NCI-H1417 treated with DMSO at 0.1 percent for 48 hours (cell line): ENCODE measurements at places on chromosomes 7 and 10.

GRCh38 chr10:103353281-103353680 is 2.3 kb upstream of the PCGF6 start:
- DNase-seq = no peak

GRCh38 chr10:77138541-77138940 is 499.1 kb downstream of the KCNMA1 start:
- no peak for DNase-seq

DNA sequence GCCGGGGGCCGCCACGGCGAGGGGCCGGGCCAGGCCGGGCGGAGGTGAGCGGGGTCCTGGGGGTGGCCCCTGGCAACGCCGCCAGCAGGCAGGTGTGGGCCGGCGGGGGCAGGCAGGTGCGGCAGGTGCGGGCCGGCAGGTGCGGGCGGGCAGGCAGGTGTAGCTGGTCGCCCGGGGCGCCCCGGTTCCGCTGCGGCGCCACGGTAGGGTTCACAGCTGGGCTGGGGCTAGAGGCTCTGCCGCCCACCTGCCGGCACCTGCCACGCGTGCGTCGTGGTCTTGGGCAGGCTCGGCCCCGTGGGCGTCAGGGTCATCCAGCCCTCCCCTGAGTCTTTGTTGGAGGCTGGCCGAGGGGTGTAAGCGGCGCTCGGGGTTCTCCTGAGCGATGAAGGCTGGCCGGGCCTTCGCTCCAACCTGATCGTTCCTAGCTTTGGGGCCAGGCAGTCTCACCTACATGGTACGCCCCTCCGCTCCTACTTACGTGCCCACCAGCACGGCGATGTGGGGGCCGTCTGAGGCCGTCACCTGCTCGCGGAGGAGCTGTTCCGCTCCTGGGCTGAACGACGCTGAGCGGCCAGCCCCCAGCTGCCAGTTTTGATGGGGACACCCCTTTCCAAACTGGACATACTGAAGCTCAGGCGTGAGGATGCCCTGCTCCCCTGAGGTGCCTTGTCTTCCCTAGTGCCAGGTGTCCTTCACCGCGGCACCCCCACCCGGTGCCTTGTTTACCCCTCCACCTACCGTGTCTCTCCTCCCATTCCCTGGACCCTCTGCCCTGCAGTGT is 493 bp downstream of the ZMIZ2 start:
- no peak for DNase-seq

- no peak for DNase-seq
Measured at GRCh38 chr10:102856758-102857424, 2.8 kb downstream of the BORCS7 start.

GRCh38 chr10:21399392-21400035 is 126.0 kb downstream of the SKIDA1 start:
- DNase-seq = peak; percentile 24

DNA sequence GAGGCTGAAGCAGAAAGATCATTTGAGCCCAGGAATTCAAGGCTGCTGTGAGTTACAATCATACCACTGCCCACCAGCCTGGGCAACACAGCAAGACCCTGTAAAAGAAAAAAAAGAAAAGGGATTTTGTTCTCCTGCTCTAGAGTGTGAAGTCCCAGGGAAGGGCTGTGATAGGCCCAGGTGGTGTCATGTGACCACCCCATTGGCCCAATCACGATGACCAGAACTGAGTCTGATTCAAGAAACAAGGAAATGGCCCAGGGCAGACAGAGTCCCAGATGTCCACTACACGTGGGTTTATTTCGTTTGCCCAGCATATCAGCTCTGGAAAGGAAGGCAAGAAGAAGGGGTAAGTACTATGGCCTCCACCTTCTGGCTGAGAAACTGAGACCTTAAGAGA is 81.3 kb upstream of the CUX1 start:
- DNase-seq = no peak

DNA sequence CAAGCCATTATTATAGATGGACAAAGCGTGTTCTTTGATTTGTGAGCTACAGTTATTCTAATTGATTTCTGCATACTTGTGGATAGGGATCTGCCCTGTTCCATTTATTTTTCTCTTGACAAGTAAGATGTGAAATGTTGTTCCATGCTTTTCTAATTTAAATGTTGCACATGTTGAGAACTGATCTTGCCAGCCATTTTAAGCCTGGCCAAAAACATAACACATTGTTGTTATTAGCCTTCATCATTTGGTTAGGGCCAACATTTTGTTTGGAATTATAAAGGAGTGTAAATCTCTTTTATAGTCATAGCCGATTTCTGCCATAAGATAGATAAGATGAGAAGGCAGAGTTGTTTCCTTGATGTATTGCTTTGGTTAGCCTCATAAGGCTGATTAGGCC is 117.0 kb downstream of the WNT2 start:
- DNase-seq = no peak

- DNase-seq = no peak
Measured at GRCh38 chr7:24368161-24368560, 84.2 kb downstream of the NPY start.

- DNase-seq = no peak
Measured at GRCh38 chr10:74377476-74377875, 226.5 kb downstream of the ADK start.

- no peak for DNase-seq
Measured at GRCh38 chr10:131811630-131812403, 89.0 kb upstream of the PPP2R2D start.

- DNase-seq = no peak
Measured at GRCh38 chr10:23095966-23096801, 805 bp downstream of the MSRB2 start.

DNA sequence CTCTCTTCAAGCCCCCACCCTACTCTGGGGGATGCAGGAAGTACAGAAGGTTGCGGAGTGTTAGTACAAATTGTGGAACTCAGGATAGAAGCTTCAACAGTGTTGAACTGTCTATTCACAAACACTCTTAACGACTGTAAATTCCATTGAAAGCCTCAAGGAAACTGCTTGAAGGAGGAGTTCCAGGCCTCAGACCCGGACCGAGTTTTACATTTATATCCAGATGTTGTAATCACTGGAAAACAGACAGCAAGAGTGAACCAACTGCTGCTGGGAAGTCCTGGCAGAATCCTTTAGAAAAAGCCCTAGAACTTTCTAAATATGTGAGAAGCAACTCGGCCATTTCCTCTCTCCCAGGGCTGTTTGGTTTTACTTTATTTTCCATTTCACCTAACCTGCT is 84.1 kb upstream of the LRRC18 start:
- no peak for DNase-seq

- no peak for DNase-seq
Measured at GRCh38 chr7:21718391-21718790, 175.6 kb downstream of the DNAH11 start.

- no peak for DNase-seq
Measured at GRCh38 chr7:143487566-143487965, 9.9 kb downstream of the TAS2R41 start.

DNA sequence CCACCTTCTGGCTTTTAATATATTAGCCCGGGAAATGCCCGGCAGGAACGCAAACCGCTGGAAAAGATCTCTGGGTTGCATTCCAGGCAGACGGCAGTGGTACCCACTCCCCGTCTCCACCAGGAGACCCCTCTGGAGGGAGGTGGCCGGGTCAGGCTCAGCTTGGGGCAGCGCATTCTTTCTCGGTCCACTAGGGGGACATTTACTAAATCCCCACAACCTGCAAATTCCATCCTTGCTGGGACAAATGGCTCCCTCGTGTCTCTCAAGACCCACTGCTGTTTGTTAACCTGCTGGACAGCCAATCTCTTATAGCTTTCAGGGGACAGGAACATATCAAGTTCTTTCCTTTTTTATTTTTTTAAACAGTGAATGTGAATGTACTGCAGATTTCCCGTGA is 45.8 kb upstream of the CARD11 start:
- no peak for DNase-seq

DNA sequence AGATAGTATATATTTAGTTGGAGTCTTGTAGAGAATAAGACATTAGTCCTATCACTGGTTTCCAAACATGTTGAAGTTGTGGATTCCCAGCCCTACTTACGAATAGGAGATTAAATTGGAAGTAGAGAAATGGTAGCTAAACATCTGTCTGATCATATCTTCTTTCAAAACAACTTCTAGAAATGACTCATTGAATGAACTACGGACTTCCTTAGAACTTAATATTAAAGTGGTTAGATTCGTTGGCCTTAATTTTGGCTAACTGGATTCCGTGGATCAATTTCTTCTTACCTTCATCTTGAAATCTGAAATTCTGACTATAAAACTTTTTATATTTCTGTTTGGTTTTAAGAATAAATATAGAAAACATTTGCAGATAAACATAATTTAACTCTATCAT is 3.4 kb downstream of the PHF14 start:
- DNase-seq = no peak

DNA sequence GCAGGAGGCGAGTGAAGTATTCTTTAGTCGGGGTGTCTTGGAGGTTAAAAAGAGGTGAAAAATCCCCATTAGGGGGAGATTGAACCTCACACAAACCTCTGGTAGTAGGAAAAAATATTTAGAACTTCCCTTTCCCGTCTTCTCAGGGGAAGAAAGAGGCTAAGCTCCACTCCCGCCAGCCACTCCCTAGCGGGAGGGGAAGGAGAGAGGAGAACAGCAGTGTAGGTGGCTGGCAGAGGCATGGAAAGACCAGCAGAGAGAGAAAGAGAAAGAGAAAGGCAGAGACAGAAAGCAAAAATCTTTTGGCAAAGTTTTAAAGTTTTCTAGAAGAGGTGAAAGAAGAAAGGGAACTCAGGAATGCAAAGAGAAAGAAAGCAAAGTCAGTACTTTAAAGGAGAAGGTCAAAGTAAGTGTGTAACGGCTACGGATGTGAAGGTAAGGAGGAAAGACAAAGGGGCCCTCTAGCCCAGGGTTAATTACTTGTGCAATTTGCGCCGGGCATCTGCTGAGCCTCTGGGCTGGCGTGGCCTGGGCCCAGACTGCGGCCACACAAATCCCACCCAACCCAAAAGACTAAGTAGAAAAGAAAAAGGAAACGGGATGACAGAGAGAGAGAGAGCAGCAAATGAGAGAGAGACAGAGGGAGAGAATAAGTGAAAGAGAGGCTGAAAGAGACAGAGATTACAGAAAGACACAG is 72.3 kb upstream of the ZNF746 start:
- DNase-seq = no peak

DNA sequence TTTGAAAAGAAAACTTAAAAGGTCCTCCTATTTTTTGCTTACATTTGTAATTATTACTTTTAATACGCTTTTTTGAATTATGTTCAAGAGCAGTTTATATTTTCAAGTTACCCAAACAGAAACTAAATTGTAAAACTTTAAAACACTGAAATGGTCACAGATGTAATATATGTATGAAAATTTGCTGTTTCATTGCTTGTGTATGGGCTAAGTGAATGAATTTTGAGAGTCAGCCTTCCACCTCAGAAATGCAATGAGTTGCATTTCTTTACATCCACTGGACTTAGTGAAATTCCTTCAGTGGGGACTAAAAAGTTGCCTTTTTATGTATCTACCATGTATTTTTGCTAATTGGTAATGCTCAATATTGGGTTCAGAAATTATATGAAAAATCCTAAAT is 1.6 kb downstream of the VPS26A start:
- DNase-seq = no peak

DNA sequence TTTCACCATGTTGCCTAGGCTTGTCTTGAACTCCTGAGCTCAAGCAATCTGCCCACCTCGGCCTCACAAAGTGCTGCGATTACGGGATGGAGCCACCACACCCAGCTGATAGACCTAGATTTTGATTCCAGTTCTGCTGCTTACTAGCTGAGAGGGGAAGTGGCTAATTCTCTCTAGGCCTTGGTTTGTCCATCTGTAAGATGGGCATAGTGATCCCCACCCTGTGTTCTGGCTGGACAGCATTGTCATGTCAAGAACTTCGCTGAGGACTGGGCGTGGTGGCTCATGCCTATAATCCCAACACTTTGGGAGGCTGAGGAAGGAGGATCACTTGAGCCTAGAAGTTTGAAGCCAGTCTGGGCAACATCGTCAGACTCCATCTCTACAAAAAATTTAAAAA is 17.4 kb upstream of the CCL24 start:
- DNase-seq = no peak

- DNase-seq = no peak
Measured at GRCh38 chr7:142352543-142352942, 94.7 kb upstream of the PRSS58 start.

- no peak for DNase-seq
Measured at GRCh38 chr7:121355574-121355973, 26.8 kb downstream of the WNT16 start.

DNA sequence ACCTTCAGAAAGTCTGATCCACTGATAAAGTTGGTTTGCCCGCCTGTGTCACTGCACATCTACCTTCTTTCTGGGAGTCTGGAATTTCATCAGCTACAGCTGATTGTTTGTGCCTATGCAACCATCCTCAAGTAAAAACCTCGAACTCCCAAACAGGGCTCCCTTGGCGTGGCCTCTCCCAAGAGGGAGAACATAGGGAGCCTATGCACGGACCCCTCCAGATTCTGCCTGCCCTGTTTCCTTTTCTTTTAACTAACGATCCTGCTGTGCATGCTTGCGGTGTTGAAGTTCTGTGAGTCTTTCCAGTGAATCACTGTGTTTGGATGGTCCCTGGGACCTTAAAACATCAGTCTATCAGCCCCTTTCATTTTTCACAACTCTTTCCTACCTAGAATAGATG is 226.9 kb upstream of the SEMA3D start:
- no peak for DNase-seq

DNA sequence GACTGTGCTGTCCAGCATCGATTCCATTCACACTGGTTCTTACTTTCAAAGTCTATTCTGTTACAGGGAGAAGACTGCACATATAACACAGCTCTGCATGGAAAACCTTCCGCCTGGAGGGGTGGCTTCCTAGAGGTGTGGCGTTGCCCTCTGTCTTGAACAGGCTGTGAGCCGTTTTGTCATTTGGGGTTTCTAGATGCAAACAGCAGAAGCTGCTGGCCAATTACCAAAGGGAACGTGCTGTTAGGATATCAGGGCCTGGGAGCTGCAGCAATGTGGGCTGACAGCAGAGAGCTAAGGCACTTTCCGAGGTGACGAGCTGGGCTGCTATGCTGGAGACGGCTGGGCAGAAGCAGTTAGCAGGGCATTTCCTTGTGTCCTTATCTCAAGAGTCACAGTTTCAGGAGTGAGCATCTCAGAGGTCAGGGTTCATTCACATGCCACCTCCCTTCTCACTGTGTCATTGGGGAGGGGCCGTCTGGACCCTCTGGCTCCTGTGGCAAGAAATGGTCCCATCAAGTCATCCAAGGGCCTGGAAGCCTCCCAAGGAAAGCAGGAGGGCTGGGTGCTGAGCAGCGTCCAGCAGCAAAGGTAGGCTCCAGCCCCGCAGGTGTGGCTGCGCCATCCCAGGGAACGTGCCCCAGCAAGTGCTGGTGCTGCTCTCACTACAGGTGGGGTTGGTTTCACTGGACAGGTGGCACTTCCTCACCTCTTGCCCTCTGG is 106.5 kb downstream of the WDR37 start:
- no peak for DNase-seq

DNA sequence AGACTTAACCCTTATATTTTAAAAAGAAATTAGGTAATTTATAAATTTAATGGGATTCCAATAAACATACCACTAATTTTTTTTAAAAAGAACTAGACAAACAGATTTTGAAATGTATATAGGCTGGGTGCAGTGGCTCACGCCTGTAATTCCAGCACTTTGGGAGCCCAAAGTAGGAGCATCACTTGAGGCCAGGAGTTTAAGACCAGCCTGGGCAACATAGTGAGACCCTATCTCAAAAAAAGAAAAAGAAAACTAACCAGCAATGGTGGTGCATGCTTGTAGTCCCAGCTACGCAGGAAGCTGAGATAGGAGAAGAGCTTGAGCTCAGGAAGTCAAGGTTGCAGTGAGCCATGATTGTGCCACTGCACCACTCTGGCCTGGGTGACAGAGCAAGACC is 62.7 kb downstream of the EZH2 start:
- no peak for DNase-seq

GRCh38 chr7:28168393-28169158 is 12.0 kb downstream of the JAZF1 start:
- DNase-seq = no peak
